ENCODE measurements at places on chromosomes 7 and 10. TPM values are rescaled to one million over a fixed set of nuclear protein-coding genes. Genes with fewer than 3 reads are reported as not detected.

DNA sequence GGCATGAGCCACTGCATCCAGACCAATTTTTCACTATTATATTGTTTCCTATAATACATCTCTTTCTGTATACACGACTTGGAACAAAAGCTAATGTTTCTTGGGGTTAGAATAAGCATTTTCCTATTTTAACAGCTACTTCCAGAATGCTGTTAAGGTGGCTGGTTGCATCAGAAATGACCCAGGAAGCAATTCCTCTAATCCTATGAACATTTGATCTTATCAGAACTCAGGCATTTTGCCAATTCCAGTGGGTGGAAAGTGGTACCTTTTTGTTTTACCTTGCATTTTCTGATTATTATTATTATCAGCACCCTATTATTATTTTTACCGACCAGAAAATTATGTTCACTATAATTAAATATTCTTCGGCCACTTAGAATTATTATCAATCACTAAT, 73.3 kb downstream of the NDUFB2 start:
- no peak for DNase-seq

DNA sequence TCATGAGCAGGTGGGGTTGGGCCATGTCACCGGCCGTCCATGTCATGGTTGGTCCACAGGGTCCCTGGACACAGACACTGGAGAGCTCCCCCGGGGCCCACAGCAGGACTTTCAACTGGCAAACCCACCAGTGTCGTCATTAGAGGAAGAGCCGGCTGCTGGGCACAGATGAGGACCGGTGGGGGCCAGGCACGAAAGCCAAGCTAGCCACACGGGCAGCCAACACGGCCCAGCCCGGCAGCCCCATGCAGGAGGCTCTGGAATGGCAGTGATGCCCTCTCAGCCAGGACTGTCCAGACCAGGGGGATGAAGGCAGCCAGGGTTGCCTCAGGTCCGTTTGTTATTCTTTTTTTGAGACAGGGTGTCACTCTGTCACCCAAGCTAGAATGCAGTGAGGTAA, 21.1 kb upstream of the UNCX start:
- DNase-seq, result no peak

DNA sequence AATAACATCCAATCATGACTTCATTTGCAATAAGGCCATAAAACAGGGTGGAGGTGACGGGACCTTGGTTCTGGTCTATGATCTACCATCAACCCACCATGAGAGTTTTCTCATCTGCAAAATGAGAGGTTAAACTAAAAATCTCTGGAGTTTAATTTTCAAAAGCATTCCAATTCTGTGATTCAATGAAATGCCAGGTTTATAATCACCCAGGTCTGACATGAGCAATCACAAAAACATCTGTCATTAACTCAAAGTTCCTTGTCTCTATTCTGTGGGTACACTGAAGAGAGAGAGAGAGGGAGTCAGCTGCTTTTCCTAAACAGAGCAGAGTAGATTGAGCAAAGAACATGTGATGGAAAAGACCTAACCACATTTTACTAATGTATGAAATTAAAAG, 75.4 kb downstream of the NUDCD3 start:
- DNase-seq, result no peak

GRCh38 chr7:5204546-5204945, 14.5 kb downstream of the WIPI2 start:
- no peak for DNase-seq

IDI2 gene
- 0.16 TPM for total RNA-seq

All from Right ventricle myocardium superior (tissue), 1 donor.